Endodermal cell (in vitro differentiated cells): ENCODE measurements at places on chromosomes 16 and 17. TPM values are rescaled to one million over a fixed set of nuclear protein-coding genes. Genes with fewer than 3 reads are reported as not detected.

The G6PC1 gene
- not detected in 2 replicates for total RNA-seq

The CEP112 gene
- 14.4 to 21.6 TPM (median 21.4 TPM) in 3 replicates for total RNA-seq

The ETV4 gene
- 42.1 to 52.8 TPM (median 51.1 TPM) in 3 replicates for total RNA-seq

The SAMD14 gene
- 22.2 to 33.4 TPM (median 23.2 TPM) in 3 replicates for total RNA-seq

The C16orf86 gene
- total RNA-seq: 2.9 to 5.3 TPM (median 4.7 TPM) in 3 replicates

The HCRT gene
- not detected in 2 replicates for total RNA-seq

The C16orf92 gene
- not detected in 2 replicates for total RNA-seq

The SEPTIN12 gene
- 0.34 to 0.73 TPM in 2 of 3 replicates, not detected in the other for total RNA-seq

GRCh38 chr17:64061178-64061898 is 40.9 kb upstream of the ICAM2 start:
- peaks cover 11% of the 10 kb centered on the region for H3K36me3 ChIP-seq
- no peak overlapping the region for H3K27ac ChIP-seq
- H3K4me1 ChIP-seq: no peaks in the 10 kb centered on the region
- H3K4me3 ChIP-seq: no peak overlapping the region

DNA sequence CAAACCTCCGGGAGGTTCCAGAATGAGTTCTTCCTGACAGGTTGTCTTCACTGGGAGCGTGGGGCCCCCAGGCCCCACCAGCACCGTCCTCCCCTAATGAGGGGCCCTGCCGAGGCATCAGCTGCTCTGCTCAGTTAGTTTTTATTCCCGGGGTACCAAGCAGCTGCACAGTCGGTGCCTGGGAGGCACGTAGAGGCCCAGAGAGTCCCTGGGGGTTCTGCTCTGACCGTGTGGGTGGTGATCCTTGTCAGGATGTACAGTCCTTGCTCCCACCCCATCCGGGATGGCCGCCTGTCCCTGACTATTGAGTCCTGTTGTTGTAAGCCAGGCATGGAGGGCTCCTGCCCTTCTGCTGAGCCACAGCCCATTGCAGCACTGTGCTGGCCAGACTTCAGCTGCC is 18.5 kb downstream of the NMRAL1 start:
- H3K4me1 ChIP-seq: no peaks in the 10 kb centered on the region
- no peak for DNase-seq
- peaks cover 49% of the 10 kb centered on the region for H3K36me3 ChIP-seq
- H3K27ac ChIP-seq: no peak overlapping the region
- no peak overlapping the region for H3K4me3 ChIP-seq

GRCh38 chr17:64555281-64555680 is 48.5 kb downstream of the CEP95 start:
- no peak overlapping the region for H3K4me3 ChIP-seq
- no peaks in the 10 kb centered on the region for H3K27me3 ChIP-seq
- H3K36me3 ChIP-seq: peaks cover 57% of the 10 kb centered on the region
- H3K4me1 ChIP-seq: no peaks in the 10 kb centered on the region
- DNase-seq: no peak

GRCh38 chr17:41481036-41481435 is at the start of gene KRT35:
TSS of gene KRT35 (minus strand) at chr17:41481151. CDS start at chr17:41481097, 54 bp downstream.
- no peaks in the 10 kb centered on the region for H3K36me3 ChIP-seq
- no peak within 1 kb of the TSS for H3K4me3 ChIP-seq
- no peak for DNase-seq

- no peak overlapping the region for H3K27ac ChIP-seq
- H3K36me3 ChIP-seq: no peaks in the 10 kb centered on the region
- peak; percentile 49 for DNase-seq
- no peaks in the 10 kb centered on the region for H3K27me3 ChIP-seq
These were observed 11.0 kb upstream of the EEF2KMT start for GRCh38 chr16:5108505-5109158.

DNA sequence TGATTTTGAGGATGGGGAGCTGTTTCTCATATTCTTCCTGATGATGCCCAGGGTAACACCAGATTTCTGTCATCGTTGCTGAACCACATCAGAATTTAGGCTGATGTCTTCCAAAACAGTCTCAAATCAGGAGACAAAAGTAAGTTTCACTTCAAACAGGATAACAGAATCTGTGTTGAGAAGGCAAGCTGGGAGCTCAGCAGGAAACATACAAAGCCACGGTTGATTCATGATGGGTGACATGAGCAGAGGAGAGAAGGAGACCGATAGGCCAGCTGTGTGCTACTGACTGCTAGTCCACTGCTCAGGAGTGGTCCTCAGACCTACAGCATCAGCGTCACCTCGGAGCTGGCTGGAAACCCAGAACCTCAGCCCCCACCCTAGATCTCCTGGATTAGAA is 62.9 kb upstream of the RCVRN start:
- H3K4me1 ChIP-seq: no peaks in the 10 kb centered on the region
- H3K27me3 ChIP-seq: no peaks in the 10 kb centered on the region
- no peaks in the 10 kb centered on the region for H3K36me3 ChIP-seq
- no peak overlapping the region for H3K4me3 ChIP-seq
- no peak for DNase-seq
